ENCODE measurements at places on chromosomes 3 and 15.
A peak's percentile ranks its signal among the peaks of the same experiment; 100 is the strongest.

GRCh38 chr15:68258692-68259091 is 18.9 kb upstream of the FEM1B start:
- DNase-seq: no peak

DNA sequence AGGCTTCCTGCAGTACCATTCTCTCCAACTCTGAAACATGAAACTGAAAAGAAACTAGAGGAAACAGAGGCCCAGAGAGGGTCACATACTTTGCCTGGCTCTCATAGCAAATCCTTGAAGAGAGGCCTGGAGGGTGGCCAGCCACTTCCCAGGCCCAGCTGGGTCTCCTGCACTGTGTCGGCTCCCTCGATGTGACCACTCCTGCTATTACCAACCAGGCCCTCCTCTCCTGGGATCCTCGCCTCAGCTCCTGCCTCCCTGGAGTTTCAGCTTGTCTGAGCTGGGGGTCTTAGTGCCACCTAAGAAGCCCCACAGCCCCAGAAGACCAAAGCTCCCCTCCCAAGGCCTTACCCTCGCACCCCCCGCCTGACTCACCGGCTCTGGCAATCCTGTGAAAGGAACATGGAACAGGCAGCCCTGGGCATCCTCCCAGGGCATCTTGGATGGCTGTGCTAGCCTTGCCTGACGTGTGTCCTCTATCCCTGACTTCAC is 4.6 kb downstream of the LOXL1 start:
- DNase-seq: no peak

- no peak for DNase-seq
Observed at GRCh38 chr3:189277711-189278110, 105.9 kb downstream of the TPRG1 start.

GRCh38 chr3:194134231-194134756 is 1.7 kb upstream of the HES1 start:
- peak; percentile 66 for DNase-seq

DNA sequence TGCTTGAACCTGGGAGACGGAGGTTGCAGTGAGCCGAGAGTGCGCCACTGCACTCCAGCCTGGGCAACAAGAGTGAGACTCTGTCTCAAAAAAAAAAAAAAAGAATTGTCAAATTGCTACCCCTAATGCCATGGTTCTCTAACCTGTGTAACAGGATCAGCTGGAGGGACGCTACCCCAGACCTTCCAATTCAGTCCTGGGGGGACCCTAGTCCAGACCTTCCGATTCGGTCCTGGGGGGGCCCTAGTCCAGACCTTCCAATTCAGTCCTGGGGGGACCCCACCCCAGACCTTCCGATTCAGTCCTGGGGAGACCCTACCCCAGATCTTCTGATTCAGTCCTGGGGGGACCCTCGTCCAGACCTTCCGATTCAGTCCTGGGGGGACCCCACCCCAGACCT is 29.8 kb upstream of the MUC20 start:
- no peak for DNase-seq

DNA sequence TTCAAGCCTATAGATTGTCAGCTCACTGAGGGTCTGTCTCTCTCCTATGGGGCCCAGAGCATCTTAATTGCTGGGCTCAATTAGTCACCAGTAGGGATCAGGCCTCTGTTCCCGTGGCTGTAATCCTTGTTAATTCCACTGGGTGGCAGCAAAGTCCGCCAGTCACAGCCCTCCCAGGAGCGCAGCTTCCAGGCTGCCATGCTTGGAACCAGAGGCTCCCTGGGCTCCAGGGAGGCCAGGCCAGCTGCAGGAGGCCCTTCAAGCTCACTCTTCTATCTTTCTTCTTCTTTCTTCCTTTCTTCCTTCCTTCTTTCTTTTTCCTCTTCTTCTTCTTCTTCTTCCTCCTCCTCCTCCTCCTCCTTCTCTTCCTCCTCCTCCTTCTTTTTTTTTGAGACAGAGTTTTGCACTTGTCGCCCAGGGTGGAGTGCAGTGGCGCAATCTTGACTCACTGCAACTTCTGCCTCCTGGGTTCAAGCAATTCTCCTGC is 14.4 kb downstream of the RNU5B-1 start:
- DNase-seq: peak; percentile 82

- no peak for DNase-seq
Observed at GRCh38 chr15:22237891-22238275, 157.6 kb downstream of the OR4M2 start.

GRCh38 chr3:183959214-183959613 is 58.5 kb downstream of the ABCC5 start:
- DNase-seq: peak; percentile 21

DNA sequence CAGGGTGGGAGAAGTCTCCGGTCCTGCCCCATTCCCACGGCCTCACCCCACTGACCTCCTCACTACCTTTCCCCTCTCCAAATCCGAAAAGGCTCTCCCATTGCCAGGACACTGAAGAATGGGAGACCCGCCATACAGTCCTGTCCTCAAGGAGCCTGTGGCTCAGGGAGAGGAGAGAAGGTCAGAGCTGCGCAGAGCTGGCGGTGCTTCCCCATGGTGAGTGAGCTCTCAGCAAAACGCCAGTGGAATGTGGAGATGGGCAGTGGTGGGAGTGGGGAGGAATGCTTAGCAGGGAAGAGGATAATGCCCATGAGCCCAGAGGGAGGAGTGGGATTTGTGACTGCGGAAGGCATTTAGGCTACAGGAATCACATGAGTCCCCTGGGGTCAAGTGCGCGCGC is 20.1 kb downstream of the FAM43A start:
- no peak for DNase-seq

DNA sequence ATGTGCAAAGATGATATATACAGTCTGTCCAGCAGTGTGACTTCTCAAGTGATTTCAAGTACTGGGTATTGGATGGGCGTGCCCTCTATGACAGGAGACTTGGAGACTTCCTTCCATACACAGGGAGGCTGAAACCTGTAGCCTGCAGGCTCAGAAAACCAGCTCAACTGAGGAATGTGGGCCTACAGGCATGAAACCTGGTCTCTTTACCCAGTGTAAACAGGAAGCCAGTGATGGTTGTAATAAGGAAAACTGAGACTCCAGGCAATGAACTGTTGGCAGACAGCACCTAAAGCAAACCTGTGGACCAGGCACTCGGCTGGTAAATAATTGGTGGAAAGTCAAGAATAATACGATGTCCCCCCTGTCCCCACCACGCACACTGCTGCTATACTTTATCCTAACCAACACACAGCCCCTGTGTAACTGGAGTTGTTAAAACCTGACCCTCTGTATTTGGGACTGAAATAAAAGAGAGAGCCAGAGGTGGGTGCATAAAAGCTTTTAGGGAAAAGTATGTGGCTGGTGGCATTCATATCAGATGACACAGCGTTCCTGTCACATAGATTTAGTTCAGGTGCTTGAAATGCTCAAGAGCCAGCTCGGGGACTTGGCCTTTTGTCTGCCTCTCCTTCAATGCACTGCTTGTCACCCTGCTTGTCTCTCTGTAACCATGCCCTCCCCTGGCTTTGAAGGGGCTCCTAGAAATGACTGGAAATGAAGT is 144.7 kb downstream of the TPRG1 start:
- DNase-seq: no peak

- no peak for DNase-seq
Observed at GRCh38 chr3:108271626-108272025, 24.7 kb upstream of the HHLA2 start.

Measured in putamen (tissue), 1 donor.